ENCODE measurements at places on chromosomes 6 and 20.

- no peak for DNase-seq
Observed at GRCh38 chr6:119138906-119139541, 60.6 kb upstream of the FAM184A start.

DNA sequence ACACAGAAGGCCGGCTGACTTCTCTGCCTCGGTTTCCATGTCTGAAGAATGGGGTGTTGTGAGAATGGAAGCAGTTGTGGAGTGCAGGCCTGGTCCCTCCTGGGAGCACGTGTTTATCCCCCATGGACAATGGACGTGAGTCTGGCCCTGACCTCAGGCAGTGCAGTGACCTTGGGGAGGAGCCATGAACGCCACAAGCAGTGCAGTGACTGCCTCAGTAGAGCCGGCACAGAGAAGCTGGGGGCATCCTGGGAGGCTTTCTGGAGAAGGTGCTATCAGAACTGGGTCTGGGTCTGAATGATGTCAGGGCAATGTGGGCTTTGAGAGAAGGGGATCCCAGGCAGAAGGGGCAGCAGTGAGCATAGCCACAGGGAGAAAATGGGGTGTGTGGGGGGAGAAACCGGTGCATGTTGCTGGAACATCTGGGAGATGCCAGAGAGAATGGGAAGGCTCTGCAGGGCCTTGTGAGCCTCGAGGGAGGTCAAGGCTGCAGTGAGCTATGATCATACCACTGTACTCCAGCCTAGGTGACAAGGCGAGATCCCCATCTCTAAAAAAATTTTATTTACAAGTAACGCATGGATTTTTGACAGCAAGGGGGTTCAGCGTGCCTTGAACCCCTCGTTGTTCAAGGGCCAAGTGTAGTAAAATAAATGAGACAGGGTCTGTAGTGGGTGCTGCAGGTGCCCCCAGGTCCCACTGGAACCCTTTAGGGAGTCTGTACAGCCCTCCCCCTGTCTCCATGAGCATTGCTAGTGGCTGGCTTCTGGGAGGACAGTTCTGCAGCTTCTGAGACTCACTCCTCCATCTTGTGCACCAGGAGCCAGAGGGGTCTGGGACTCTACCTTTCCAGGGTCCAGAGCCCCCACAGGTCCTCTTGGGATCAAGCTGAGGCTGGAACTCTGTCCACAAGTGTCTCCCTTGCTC, 27.0 kb upstream of the ZBP1 start:
- no peak for DNase-seq

- DNase-seq: no peak
Observed at GRCh38 chr6:129685662-129686031, 24.3 kb downstream of the ARHGAP18 start.

- DNase-seq: no peak
Observed at GRCh38 chr6:81895511-81896185, 143.2 kb upstream of the TENT5A start.

DNA sequence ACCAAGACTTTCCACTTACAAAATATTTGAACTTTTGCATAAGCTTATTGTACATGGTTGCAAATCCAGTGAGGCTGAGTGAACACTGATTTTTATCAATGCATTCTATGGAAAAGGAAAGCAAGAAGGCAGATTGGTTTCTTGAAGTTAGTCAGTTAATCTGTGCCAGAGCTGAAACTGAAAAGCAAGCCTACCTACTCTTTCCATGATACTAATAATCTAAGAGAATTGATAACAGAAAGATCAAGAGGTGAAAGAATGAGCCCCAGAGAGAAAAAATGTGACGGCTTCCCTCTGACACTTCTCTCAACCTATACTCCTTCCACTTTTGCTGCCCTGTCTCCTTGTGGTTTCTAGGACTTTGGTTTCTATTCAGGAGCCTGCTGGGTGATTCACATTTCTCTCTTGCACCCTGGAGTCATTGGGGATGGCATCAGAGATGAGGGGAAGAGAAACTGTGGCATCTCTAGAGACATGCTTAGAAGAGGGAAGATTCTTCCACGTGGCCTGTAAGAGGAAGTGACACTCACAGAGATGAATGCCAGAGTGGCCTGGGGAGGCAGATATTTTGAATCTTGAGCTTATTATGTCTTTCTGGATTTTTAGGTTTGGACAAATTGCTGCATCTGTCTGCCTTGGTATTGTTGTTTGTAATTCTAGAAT, 158.6 kb upstream of the RIMS1 start:
- no peak for DNase-seq

DNA sequence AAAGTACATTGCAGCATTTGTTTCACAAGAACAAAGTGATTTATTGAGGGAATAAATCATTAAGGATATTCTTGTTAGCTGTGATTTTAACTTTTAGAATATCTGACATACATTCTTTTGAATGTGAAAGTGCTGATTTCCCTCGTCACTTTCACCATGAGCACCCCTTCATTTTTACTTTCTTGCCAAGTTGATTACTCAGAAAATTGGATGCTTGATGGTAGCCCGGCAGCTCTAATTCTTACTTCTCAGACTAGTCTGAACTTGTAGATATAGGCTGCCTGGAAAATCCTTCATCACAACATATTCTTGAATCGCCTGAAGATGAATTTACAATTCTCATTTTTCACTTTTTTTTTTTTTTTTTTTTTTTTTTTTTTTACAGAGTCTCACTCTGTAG, 147.1 kb upstream of the SMLR1 start:
- DNase-seq: no peak

DNA sequence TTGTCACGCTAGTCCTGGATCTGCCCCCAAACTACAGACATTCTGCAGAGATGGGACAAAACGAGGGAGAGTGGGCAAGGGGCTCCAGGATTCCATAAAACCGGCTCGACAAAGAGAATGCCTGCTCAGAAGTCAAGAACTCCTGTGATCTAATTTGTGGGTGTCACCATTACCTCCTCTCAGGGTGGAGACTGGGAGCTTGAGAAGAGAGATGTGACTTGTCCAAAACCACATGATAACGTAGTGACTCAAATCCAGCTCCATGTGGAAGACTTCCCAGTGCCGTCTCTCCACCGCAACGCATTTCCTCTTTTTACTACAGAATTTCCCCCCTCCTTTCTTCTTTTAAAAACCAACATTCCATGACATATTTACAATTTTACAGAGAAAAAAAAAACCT, 44.3 kb downstream of the TRERF1 start:
- no peak for DNase-seq

DNA sequence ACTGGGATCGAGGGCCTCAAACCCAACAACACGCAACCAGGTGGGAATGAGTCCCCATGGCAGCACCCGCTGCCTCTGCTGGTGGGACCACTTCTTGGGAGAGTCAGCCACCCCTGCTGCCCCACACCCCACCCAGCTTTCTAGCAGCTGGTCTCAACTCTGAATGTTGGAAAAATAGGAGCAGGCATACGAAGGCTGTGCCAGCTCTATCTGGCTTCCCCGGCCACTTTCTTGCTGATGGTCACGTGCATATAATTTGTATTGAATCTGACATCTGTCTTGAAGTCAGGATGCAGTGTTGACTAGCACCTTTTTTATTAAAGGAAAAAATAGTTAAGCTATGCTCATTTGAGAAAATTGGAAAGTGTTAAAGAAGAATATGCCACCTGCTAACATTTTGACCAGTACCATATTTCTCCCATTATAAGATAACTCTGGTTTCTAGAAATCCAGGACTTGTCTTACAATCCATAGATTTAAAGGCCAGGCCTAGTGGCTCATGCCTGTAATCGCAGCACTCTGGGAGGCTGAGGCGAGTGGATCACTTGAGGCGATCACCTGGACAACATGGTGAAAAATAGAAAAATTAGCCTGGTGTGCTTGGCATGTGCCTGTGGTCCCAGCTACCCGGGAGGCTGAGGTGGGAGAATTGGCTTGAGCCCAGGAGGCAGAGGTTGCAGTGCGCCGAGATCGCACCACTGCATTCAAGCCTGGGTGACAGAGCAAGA, 26.9 kb upstream of the MAPRE1 start:
- no peak for DNase-seq

DNA sequence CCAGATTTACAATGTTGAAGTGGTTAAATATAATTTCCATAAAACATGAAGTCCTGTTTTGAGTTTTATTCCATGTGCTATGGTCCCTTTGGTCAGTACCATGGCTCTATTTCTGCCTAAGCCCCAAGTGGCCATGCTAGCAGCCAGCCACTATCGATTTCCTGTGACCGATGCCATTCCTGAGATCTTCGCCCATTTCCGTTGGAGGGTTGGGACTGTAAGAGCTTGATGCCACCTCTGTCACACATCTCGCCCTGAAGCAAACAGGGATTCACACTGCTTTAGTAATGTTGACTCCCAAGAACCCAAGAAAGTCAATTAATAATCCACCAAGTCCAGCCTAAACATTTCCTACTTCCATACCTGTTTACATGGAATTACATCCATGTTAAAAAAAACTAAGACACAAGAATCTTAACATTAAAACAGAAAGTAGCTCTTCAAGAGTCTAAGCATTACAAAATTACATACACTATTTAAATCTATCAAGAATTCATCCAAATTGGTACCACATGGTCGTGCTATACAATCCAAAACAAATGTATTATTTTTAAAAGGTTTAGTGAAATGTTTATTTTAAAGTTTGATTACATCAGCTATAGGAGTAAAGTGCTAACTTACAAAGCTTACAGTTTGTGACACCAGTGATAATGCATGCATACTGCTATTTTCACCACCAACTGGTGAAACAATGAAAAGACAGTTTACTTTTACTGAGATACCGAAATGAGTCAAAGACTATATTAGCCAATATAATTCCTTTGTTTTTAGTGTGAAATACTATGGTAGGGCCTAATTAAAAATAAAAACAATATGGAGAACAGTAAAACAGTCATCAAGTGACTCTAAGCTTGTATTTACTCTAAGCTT, 2.5 kb downstream of the RBM39 start:
- no peak for DNase-seq

- no peak for DNase-seq
Observed at GRCh38 chr20:54197621-54198604, 10.0 kb upstream of the PFDN4 start.

GRCh38 chr6:79084693-79085092, 6.6 kb upstream of the PHIP start:
- no peak for DNase-seq

DNA sequence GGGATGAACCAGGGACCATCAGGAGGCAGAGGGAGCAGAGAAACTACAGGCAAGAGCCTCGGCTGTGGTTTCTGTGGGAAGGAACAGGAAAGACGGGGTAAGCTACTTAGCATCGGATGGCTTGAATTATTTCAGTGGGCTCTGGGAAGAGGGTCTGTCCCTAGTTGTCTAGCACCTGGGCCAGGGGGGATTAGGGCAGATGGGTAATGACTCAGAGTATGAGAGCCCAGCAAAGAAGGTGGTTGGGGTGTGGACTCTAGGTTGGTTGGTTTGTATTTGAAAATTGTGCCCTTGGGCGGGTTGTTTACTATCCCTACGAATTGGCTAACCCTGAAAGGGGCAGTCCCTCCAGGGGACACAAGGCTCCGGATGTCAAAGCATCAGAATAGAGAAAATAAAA, 148.5 kb upstream of the TAB2 start:
- DNase-seq: no peak

DNA sequence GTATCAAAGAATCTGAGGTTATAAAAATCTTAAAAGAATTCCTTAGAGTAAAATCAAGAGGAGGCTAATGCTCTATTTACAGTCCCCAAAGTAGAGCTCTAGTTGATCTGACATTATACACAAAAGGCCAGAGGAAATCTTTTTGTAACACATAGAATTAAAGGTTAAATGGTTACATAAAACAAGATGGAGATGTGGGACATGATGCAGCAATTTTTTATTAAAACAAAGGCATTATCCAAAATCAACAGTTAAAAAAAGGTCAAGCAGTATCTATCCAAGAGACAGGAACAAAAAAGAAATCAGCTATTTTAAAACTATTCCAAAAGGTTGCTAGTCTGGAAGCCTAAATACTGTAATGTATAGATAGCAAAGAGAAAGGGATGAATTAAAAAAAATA, 20.4 kb downstream of the ELOVL5 start:
- DNase-seq: no peak
